ENCODE measurements at places on chromosomes 11 and 22.

DNA sequence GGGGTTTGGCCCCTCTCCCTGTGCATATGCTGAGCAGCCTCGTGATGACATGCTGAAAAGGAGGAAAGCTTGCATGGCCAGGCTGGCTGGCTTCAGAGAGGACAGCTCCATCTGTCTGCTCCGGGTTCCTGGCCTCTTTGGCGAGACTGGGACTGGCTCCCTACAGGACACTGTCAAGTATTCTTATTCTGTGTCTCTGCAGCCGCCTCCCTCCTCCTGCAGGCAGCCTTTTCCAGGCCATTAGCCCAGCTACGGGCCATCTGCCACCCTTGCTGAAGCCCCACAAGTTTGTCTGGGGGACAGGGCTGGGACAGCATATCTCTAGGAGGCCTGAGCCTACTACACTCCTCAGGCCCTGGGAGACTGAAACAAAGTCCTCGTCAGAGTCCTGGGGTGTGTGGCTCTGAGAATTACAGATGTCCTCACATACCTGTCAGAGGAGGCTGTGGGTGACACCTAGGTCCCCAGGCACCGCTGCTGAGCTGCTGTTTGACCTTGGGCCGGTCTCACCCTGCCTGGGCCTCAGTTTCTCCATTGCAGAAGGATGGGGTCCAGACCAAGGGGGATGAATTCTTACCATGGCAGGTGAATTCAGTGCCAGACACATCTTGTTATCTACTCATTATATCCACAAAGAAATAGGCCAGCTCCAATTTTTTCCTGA lies 11.0 kb downstream of the MRGPRG start:
- no peak for DNase-seq

- DNase-seq, result no peak
Observed at GRCh38 chr11:83471831-83472727, 185.9 kb upstream of the CCDC90B start.

DNA sequence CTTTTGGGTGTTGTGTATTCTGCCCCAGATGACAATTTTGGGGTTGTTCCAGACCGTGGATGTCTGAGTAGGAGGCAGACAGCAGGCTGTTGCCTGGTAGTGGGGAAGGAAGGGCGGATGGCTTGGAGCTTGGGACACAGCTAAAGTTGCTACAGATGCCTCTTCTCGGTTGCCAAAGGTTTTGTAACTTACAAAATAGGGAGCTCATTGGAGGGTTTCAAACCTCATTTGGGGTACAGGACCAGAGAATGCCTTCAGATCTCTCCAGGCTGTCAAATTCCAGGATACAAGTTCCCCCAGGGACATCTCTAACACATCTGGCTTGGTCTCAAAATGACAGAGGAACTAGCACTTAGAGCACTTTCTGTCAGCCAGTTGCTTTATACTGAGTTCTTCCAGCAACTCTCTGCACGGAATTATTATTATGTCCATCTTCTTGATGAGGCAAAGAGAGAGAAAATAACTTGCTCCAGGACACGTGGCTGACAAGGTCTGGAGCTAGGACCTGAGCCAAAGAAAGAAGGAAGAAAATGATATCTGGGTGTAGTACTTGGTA lies 56.0 kb downstream of the SLC1A2 start:
- DNase-seq, result no peak

GRCh38 chr11:46952553-46952952 lies 16.0 kb downstream of the CSTPP1 start:
- DNase-seq, result no peak

DNA sequence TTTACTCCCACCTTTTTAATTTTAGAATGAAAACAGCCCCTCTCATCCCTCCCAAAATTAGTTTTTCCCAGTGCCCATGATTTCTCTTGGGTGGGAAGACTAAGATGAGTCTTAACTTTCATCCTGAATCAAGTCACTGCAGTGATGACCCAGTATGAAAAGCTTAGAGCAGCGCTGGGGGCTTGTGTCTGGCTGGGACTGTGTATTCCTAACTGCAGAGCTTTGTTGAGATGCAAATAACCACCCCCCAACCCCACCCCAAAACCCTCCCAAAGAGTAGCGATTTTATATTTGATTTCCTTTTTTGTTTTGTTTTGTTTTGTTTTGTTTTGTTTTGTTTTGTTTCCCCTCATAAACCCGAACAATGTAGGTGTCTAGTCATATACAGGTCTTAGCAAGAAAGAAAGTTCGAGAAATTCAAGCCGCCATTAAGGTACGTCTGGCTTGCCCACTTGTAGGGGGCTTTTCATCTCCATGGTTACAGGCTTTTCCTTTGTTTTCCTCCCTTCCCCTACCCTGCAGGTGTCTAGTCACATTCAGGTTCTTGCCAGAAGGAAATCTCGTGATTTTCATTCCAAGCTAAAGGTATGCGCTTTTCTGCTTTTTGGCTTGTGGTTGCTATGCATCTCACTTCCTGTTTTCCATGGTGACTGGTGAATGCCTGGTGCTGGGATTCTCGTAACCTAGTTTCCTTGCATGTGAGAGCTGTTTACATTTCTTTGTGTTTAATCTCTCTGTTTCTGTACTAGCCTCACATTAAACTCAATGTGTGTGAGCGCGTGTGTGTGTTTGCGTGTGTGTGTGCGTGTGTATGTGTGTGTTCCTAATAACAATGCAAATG lies 144.6 kb upstream of the RASSF10 start:
- no peak for DNase-seq

- no peak for DNase-seq
Observed at GRCh38 chr11:134730561-134731212, 318.6 kb upstream of the B3GAT1 start.

- DNase-seq, result no peak
Observed at GRCh38 chr11:119100994-119101758, 477 bp downstream of the DPAGT1 start.

DNA sequence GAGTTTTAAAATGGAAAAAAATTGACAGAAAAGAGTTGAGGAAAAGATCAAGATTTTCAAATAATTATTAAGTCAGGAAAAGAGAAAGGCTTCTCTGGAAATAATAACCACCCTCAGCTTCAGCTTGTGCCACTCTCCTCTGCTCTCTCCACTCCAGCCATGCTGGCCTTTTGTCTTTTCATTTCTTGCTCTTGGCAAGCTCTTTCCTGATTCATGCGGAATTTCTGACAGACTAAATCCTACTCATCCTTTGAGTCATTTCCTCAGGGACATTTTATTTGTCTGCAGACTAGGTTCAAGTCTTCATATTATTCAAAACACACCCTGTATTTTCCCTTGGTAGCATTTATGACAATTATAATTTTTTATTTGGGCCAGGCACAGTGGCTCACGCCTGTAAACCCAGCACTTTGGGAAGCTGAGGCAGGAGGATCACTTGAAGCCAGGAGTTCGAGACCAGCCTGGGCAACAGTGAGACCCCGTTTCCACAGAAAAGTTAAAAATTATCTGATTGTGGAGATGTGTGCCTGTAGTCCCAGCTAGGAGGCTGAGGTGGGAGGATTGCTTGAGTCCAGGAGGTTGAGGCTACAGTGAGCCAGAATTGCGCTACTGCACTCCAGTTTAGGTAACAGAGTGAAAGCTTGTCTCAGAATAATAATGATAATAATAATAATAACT lies 7.8 kb upstream of the P4HA3 start:
- peak; percentile 87 for DNase-seq

GRCh38 chr11:93570759-93571413 lies 27.7 kb upstream of the SMCO4 start:
- peak; percentile 20 for DNase-seq

- no peak for DNase-seq
Observed at GRCh38 chr11:41245704-41246398, 213.6 kb downstream of the LRRC4C start.

GRCh38 chr11:111520560-111520959 lies 6.0 kb downstream of the HOATZ start:
- DNase-seq, result no peak

DNA sequence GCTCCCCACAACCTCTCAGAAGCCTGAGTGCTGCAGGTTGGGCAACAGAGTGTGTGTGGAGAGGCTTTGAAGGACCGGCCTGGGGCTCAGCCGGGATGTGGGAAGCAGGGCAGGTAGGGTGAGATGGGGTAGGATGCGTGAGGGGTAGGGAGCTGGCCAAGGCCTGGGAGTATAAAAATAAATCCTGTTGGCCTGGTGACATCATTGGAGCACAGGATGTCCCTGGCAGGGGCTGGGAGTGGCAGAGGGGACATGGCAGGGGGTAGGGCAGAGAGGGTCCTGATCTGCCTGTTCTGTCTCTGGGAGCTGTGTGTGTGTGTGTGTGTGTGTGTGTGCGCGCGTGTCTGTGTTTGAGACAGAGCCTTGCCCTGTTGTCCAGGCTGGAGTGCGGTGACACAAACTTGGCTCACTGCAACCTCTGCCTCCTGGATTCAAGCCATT lies 28.6 kb downstream of the TEF start:
- no peak for DNase-seq

- no peak for DNase-seq
Observed at GRCh38 chr11:16871368-16871767, 132.9 kb downstream of the C11orf58 start.

DNA sequence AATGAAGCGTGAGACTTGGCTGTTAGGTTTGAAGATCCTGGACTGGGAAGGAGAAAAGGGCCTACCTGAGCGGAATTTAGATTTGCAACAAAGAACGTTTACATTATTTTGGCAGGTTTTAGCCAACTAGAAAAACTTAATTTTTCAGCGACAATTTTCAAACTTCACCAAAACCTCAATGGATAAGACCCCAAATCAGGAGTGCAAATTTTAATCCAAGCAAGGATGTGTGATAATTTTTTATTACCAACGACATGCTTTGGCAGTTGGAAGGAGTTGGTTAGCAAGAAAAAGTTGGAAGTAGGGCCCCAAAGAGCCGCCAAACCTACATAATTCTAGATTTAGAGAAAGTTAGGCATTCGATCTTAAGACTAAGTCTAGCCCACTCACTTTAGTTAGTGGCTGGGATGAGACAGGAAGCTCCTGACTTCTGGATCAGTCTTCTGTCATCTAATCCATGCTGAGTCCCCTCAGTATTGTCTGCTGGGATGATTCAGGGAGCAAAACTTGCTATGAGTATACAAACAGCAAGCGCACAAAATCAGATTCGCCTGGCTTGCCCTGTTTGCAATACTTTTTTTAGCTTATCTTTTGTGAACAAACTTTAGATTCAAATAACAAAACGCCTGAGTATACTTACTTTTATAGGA lies 787 bp upstream of the RDX start:
- DNase-seq, result no peak

GRCh38 chr11:89490981-89491690 lies at the start of gene NOX4:
Gene NOX4 (minus strand): TSS chr11:89491375. CDS start chr11:89491246, 129 bp downstream.
- DNase-seq, result no peak

DNA sequence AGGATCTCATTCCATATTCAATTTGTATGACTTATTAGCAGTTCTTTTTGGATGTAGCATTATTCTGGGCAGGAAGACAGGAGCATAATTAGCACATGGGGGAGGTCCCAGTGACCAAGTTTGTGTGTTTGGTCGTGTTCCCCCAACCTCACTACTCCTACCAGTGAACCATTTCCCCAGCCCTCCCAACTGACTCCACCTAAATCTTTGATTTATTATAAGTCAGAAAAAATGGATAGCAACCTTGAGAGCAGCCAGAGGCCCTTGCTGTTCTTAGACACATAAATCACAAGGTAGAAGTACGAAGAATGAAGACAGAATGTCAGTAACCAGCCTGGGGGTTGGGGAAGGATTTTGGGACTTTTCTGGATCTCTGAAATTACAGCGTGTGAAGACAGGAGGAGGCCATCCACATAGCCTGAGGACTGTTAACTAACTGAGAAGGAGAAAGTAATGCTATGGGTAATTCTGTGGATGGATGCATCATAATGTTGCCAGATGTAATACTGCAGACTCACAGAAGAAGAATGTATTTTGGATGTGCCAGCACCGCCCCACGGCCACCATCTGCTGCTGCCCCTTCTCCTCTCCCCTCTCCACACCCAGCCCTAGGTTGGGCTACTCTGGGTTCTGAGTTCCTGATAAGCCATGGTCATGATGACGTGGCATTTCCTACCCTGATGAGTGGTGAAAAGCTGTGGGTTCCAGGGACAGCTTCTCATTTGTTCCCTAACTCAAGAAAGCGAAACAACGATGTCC lies 124.3 kb upstream of the TTC12 start:
- DNase-seq, result peak; percentile 90

DNA sequence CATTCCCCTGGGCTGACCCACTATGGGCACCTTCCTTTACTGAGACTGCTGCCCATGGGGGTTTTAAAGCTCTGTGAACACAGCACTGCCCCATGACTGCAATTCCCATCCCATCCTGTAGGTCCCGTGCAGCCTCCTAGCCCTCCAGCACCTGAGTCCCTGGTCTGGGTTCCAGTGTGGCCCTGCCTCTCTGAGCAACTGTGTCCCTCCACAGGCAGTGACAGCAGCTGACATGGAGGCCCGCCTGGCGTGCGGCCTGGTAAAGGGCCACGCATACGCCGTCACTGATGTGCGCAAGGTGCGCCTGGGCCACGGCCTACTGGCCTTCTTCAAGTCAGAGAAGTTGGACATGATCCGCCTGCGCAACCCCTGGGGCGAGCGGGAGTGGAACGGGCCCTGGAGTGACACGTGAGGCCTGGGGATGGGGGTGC lies 12.6 kb downstream of the OMP start:
- DNase-seq, result no peak

- no peak for DNase-seq
Observed at GRCh38 chr11:71209656-71210055, 42.7 kb downstream of the SHANK2 start.

DNA sequence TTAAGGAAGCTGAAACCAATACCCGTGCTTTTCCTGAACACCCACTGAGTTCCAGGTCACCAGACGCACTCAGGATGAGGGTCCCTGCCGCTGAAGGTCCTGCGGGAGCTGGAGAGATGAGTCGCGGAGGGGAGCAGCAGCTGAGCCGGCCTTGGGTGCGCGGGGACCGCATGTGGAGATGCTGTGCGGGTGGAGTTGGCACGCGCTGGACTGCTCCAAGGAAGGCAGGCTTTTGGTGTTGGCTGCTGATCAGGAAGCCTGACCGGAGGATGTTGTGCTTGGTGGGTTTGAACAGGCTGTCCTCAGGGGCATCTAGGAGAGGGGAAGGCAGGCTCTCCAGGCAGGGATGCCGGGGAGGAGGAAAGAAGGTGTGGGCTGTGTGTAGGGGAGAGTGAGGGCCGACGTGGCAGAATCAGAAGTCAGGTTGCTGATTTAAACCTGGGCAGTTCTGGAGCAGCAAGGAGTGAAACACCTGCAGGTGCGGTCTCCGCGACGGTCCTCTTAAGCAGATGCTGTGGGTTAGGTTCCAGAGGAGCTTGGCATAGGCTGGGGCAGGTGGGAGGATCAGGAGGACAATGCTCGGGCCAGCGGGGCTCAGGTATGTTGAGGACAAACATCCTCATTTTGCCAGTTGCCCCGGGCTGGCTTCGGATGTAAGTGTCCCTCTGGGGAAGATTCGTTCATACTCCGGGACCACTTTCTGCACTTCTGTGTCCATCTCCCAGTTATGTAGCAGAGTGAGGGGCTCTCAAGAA lies 197.5 kb upstream of the B3GAT1 start:
- DNase-seq, result no peak

DNA sequence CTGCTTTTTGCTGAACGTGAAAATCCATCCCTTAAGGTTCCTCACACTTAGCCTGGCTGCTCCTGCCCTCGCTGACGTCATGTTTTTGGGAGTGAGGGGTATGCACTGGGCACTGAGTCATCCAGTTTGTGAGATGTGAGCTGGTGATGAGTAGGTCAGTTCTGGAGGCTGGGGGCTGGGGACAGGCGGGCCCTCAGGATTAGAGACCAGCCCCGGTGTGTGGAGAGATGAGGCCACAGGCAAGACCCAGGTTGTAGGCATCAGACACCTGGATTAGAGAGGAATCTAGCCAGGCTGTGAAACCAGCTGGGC lies 9.2 kb downstream of the KCNC1 start:
- DNase-seq, result no peak
